Stimulated activated CD8-positive, alpha-beta memory T cell treated with anti-CD3 and anti-CD28 coated beads, Interleukin-4, amount 100 ng/mL, for 48 hours (primary cell): ENCODE measurements at places on chromosomes 4 and X.
A peak's percentile ranks its signal among the peaks of the same experiment; 100 is the strongest.

- no peak for DNase-seq
Measured at GRCh38 chr4:84565951-84566350, 17.0 kb upstream of the CDS1 start.

DNA sequence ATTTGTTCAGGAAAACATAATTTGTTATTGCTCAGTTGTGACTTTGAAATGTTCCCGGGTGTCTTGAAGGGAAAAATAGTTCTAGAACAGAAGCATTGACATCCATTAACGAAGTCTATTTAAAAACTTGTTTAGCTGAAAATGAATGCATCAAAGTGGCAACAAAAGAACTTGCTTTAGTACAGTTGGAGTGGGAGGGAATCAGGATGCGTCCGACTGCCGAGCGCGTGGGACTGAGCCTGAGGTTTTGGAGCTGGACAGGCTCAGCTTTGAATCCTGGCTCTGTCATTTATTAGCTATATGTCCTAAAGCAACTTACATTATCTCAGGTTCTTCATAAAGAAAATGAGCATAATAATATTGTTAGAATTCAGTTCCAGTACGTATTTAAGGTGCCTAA is 9.0 kb upstream of the ERVMER34-1 start:
- no peak for DNase-seq

DNA sequence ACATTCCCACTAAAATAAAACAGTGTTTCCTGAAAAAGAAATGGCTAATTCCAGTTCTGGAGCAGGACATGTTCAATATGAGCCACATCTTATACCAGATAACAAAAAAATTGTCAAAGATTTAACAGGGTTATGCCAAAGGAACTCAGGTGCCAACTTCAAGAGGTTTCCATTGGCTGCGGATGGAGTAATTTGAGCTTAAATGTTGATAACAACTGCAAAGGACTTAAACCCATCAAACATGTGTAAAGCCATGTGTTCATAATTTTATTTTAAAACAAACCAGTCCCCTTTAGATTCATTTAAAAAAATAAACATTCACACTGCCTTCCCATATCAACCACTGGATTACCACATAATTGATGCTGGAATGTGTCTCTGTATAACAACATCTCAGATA is 156.4 kb upstream of the PCDH18 start:
- DNase-seq: no peak

DNA sequence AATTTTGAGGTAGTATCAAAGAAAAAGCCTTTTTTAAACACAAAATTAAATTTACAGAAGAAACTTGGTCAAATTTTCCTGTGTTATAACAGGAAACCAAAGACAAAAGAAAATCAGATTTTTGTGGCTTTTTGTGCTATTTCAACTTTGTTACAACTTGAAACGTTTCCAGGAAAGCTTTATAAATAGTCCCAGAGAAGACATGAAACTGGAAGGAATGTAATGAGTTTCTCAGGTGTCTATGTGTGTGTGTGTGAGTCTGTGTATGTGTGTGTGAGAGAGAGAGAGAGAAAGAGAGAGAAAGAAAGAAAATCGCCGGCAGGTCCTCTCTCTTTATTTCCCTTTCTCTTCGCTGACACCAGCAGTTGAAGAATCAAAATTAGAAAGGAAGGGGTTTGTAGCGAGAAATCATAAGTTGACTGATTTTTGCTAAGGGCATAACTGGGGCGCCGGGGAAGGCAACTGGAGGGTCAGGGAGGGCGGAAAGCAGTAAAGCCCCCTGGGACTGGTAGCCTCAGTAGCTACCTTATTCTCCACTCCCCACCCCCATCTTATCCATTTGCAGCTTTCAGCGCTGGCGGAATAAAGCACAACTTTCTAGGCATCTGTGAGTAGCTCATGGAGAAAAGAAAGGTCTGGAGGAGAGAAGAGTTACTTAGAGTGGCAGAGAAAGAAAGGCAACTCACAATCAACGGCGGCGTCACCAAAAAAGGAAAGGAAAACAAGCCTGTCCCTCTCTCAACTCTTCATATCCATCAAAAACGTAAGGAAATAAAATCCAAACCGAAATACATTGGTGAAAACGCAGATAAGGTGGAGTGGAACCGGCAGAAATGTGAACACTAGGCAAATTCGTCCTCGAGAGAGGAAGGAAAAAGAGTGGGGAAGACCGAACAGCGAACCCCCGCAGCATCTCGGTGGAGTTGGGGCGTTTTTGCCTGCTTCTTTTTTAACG is 1.3 kb downstream of the TMEM47 start:
- no peak for DNase-seq

DNA sequence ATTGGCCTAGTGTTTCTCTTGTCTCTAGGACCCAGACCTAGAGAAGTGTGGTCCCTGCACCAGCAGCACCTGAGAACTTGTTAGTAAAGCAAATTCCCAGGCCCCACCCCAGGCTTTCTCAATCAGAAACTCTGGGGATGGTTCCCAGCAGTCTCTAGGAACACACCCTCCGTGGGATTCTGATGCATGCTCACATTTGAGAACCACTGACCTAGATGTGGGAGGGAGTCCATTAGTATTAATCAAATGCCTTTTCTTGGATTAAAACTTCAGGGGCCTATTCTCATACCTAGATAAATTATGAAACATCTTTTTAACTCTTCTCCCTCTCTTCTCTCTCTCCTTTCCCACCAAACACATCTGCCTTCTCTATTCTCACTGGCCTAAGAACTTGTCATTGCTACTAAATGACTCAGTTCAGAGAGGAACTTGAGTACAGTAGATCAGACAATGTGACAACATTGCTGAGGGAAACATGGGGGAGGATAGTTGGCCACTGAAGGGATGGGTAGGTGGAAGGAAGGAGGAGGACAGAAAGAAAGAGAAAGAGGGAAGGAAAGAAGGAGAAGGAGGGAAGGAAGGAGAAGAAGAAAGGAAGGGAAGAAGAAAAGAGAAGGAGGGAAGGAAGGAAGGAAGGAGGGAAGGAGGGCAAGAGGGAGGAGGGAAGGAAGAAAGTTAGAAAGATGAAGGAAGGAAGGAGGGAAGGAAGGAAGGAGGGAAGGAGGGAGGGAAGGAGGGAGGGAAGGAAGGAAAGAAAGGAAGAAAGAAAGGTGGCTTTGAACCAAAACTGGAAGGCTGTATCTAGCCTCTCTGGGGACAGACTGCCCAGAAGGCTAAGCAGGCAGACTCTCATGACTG is 132.7 kb upstream of the MAP3K15 start:
- DNase-seq: no peak

DNA sequence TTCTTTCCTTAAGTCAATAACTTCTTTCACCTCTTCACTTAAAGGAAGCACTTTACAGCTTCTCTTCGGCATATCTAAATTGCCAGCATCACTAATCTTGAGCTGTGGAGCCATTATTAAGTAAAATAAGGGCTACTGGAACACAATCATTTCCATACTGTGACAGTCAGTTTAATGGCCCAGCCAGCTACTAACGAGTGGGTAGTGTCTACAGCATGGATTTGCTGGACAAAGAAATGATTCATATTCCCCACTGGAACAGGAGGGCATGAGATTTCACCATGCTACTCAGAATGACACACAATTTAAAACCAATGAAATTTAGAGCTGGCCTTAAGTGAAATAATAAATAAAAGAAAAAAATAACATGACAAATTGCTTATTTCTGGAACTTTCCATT is 72.1 kb downstream of the DDIT4L start:
- no peak for DNase-seq

DNA sequence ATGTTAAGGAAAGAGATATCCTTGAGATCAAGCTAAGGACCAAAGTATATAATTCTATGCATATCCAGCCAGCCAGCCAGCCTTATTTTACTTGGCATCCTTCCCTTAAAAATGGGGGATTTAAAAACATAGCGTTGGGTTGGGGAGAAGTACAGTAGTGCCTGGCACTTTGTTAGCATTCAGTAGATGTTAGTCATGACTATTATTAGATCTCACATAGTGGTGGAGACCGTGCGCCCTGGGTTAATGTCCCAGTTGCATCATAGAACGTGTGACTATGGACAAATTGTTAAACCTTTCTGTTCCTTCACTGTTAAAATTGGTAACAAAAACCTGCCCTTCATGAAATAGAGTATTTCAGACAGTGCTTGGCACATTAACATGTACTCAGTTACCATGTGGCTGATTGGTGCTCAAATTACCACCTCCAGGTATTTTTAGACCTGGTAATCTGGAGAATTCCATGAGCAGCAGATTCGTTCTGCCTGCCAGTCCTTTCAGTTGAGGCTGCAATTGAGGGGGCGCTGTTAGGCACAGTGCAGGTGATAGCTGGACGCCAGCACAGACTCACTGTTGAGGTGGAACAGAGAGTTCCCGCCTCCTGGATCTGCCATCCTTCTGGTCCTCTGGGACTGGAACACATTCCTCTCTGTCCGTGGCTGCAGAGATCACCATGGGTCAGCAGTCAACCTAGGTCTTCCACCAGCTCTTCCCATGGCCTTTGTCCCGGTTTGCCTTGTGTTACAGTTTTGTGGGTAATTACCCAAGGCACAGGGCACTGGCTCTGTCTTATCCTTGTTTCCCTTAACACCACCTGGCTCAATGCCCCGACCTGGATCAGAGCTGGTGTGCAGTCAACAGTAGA is 31.7 kb downstream of the RBBP7 start:
- no peak for DNase-seq

- DNase-seq: no peak
Measured at GRCh38 chr4:125432078-125432477, 117.3 kb downstream of the FAT4 start.

DNA sequence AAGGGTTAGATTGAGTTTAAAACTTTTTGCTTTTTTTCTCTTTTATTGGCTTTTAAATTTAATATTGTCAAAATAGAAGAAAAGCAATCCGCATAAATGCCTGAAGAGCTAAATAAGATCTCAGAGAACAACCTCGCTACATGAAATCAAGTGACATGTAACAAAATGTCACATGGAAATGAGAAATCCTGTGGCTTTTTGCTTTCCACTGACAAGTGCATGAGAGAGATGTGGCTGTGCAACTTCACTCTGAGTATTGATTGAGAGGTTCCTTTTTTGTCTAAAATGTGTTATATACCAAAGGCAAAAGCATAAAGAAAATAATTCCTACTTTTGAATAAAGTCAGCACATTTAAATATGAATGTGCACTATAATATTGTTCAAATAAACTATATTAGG is 263.5 kb downstream of the MAPK10 start:
- DNase-seq: no peak

DNA sequence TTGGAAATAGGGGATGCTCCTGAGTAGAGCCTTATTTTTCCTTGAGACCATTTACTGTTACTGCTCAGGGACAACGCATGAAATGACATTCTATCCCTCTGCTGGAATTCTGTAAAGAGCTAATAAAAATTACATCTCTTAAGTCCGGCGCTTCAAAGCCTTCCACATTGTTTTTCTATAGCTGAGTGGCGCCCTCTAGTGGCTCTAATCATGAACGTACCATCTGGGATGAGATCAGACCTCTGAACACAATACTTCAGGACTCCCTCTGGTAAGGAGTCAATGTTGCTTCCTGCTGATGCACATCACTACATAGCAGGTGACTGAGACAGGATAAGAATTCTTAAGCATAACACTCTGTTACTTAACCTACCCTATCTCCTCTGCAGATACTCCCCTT is 6.0 kb downstream of the HMGN5 start:
- peak; percentile 70 for DNase-seq

DNA sequence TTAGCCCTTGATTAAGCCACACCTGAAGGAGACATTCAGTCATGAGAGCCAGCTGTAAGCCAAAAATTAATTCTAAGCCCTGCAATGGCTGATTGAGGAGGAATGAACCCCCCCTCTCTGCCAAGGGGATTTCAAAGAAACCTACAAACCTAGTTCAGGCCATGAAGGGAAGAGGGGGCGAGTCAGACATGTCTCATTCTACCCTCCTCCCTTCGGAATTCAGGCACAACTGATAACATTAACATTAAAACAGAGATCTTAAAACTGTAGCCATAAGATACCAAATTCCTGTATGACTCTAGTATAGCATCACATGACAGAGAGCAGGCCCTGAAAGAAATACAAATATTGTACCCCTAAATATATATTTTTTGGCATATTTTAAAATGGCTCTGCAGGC is 40.4 kb upstream of the AFAP1 start:
- no peak for DNase-seq
